ENCODE measurements at places on chromosomes 16 and 17.

DNA sequence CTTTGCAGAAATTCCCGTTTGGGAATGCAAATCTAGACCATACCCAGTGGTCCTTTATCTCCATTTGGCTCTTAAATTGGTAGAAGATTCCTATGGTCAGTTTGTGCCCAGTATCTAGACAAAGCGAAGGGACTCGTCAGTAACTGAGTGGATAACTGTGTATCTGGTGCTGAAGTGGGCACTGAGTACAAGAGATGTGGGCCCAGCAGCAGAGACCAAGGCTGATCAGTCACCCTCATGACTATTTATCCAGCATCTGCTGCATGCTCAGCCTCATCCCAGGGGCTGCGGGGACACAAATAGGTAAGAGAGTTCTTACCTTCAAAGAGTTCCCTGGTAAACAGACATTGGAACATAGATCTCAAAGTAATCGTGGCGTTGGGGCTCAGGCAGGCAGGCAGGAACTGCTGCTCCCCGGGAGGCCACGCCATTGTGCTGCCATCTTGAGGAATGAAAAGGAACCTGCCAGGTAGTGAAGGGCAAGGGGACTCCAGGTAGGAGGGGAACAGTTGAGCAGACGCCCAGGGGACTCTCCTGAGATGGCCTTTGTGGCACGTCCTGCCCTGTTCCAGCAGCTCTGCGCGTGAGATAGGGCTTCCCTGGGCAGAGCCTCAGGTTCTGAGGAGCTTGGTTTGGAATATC lies 10.3 kb downstream of the NT5M start:
- DNase-seq: peak; percentile 54

DNA sequence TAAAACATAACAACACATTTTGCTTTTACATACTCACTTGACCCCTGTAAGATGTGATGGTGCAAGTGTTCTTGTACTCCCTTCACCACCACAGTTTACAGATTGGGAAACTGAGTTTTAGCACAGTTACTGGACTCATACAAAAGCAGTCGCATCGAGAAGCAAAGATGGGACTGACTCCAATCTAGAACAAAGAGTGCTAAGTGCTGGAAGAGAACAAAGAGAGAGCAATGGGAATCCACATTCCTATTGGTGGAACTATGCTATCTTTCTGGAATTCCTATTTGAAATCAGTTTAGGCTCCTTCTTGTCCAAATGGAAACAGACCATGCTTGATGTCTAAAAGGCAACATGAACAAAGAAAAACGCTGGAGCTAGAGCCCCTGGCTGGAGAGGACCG lies 9.1 kb downstream of the TOM1L2 start:
- no peak for DNase-seq

GRCh38 chr16:85360323-85361277 lies 248.3 kb upstream of the CIBAR2 start:
- no peak for DNase-seq

DNA sequence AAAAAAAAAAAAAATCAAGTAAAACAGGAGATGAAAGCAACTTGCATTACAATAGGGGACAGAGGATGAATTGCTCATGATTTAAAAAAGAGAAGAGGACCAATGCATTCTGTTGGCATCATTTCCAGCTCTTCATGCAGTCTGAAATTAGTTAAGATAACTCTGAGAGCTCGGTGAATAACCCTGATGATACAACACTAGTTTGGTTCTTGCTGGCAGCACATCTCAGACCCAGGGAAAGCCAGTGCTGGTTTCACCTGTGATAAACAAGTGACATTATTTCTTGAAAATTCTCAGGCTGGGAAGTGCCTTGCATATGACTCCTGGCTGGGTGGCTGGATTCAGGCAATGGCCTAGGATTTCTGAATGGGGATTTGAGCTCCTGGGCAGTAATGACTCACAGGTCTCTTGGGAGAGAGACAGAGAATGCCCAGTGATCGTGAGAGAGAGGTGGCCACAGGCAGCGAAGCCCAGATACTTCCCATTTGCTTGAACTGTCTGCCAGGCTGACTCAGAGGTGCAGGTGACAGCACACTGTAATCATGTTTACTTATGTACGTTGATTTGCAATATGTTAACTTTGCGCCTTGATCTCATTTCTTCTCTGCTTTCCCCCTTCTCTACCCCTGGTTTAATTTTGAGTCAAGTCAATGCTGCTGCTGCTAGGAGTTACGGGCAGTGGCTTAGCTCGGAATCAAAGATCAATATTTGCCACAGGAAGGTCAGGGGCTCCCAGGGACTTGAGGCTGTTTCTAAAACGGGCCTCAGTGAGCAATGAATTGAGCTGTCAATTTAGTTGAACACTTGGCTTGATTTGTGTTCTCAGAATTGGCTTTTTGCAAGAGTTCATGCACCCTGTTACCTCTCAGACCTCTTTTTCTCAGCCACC lies 27.1 kb downstream of the ARSG start:
- DNase-seq: no peak

GRCh38 chr16:51624080-51624775 lies 473.2 kb upstream of the SALL1 start:
- DNase-seq: no peak

- no peak for DNase-seq
These were observed 539.4 kb downstream of the MAF start for GRCh38 chr16:79061181-79061580.

- no peak for DNase-seq
These were observed 177.3 kb downstream of the CYB561 start for GRCh38 chr17:63268827-63269226.

DNA sequence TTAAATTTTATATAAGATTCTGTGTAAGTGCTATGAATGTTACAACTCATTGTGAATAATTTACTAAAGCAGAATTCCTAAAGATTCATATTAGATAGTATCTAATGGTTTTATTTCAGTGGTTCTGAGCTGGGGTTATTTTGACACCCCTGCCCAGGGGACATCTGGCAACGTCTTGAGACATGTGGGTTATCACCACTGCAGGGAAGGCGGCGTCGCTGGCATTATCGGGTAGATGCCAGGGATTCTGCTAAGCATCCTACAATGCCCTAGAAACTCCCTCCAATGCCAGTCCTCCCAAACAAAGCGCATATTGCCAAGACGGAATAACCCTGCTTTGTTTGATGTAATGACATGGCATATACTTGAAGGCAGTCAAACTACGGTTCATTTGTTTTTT lies 372.3 kb upstream of the ZFHX3 start:
- DNase-seq: no peak

DNA sequence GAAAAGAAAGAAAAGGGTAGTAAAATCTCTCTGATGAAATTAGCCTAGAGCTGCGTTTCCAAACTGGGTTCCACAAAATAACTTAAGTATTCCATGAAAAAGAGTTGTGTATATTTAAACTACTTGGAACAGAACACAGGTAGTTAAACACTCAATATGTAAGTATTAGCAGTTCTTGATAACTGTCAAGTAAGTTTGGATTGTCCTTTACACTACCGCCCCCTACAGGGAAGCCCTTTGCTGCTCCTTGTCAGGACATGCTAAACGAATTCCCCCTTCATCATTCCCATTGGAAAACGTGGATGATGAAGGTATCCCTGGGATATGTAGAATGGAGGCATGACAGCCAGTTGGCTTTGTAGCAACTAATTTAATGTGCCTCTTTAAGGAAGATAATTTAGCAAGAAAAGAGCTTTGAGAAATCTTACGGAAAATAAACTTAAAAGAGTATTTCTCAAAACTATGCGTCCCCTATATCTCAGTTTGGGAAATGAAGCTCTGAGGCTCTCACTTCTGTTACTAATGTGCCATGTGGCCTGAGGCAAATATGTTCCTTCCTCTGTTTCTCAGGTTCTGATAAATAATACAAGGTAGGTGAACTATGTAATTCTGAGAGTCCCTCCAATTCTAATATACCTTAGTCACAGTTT lies 18.8 kb downstream of the NCBP3 start:
- peak; percentile 47 for DNase-seq

All from stimulated activated CD4-positive, alpha-beta T cell treated with anti-CD3 and anti-CD28 coated beads, Interleukin-1b, Interleukin-23, amount 100 ng/mL, for 1 hour (primary cell).